Muscle of leg (tissue), 16 donors: ENCODE measurements at places on chromosomes 1 and 21. TPM values are rescaled to one million over a fixed set of nuclear protein-coding genes. Genes with fewer than 3 reads are reported as not detected.

- DNase-seq: no peak
Observed at GRCh38 chr1:169027607-169028320, 78.7 kb upstream of the ATP1B1 start.

DNA sequence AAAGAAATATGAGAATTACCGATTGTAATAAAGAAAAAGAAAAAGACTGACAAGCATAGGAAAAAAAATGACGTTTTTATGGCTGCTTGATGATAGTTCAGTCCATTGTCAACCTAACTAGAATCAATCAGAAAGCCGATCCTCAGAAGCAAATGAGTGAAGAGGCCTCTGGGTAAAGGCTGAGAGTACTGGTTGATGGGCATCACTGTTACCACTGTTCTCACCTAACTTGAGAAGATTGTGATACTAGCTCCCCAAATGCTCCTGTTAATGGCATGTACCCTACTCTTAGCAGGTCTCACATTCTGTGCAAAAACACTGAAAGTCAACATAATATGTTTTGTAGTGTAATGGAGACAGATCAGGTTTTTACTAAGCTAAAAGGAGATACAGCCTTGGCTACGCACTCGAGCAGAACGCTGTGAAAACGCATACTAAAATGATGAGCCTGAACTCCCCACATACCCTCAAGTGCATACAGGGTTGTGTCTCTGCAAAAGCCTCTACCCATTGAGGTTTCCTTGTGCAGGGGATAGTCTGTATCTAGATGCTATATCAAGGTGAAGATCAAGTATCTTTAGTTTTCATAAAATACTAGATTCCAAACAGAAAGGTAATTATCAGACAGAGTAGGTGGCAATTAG is 554.6 kb downstream of the SMYD3 start:
- DNase-seq: no peak

TSTD1 gene
- 28.8 TPM for total RNA-seq

DNA sequence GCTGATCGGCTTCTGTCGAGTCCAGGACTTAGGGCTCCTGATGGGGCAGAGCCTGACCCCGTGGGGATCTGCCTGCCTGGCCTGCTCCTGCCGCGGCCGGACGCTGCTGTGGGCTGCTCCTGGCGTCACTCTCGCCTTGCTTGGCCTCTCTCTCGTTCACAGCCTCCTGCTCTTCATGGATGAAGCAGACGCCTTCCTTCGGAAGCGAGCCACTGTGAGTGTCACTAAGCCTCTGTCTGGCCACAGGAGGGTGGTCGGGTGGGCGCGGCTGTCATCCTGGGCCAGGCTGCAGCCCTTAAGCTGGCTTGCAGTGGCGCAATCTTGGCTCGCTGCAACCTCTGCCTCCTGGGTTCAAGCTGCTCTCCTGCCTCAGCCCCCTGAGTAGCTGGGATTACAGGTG is 16.1 kb downstream of the ATAD3B start:
- DNase-seq: no peak

GRCh38 chr1:14616632-14617396 is 18.3 kb downstream of the KAZN start:
- no peak for DNase-seq

GRCh38 chr1:113676524-113676923 is 82.8 kb downstream of the PHTF1 start:
- no peak for DNase-seq

DNA sequence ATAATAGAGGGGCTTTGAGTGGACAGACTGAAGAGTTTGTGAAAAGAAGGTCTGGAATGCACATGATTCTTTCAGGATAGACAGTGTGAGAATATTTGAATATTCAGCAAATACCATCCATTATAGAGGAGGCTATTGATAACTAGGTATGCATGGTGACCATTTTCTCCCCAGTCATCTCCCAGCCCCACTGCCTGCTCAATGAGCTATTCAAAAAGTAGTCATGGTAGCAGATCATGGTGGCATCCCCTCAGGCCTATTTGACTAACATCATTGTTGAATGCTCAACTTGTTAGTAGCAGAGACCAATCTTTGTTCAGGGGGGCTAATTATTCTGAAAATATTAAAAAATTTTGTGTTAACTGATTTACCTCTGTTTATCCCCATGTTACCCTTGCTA is 311.6 kb downstream of the S1PR1 start:
- DNase-seq: no peak

DNA sequence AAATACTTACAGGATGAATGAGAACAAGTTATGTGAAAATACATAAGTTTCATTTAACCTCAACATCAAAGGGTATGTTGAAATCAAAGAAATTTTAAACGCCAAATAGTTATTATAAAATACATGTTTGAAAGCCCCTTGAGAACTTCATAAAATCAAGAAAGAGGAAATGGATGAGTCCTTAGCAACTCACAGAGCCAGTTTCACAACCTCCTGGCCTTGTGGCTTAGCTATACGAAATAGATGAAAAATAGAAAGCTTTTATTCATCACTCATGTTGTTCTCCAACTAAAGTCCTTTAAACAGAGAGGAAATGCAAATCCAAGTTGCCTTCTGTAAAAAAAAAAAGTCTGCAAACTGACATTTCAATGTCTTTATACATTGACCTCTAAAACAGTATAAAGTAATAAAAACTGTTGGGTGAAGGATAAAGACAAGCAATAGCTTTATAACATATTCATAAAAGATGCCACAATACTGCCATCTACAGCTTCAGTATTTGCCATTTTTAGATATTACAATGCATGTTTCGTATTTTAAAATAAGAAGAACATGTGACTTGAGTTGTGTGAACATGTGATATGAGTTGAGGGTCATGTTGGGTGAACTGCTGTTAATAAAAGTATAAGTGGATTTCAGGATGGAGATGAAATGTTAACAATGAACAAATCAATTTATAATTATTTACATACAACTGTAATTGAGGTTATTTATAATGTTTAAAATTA is 847.8 kb downstream of the MRPL39 start:
- peak; percentile 19 for DNase-seq

- DNase-seq: peak; percentile 86
Observed at GRCh38 chr1:172041742-172042141, 200.4 kb downstream of the DNM3 start.

- DNase-seq: no peak
Observed at GRCh38 chr1:61961009-61961408, 218.7 kb downstream of the PATJ start.

GRCh38 chr1:102100666-102101065 is 103.9 kb upstream of the OLFM3 start:
- no peak for DNase-seq

DNA sequence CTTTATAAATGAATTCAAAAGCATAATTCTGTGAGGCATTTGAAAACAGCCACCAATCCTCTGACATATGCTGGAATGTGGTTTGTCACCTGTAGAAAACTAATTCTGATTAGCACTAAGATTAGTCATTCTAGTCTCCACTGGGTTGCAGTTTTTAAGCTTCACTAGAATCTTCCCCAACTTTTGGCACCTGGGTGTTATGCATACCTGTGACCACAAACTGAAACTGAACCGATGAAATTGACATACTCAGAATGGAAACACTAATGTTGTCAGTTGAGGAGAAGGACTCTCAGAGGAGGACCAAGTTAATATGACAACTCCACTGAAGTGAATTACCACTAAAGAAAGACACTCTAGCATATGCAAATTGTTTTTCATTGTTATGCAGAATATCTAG is 285.8 kb upstream of the NEGR1 start:
- no peak for DNase-seq

GRCh38 chr1:6723621-6724428 is 22.2 kb upstream of the DNAJC11 start:
- DNase-seq: no peak

DNA sequence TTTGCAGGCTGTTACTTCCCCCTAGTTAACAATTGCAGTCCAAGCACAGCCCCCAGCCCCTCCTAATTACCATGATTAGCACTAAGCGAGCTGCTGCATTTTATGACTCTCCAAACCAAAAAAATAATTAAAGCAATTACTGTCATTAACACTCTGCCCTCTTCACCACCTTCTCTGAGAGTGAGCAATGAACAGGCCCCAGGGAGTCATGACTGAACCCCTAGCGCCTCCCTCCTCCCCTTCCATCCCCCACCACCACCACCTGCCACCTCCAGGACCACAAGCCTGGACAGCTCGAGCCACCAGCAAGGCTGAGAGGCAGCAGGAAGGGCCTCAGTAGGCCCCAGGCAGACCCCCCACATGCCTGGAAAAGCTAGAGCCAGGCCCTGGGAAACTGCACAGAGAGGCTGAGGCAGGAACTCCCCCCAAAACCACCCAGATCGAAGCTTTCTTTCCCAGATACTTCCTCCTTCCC is 35.5 kb upstream of the ZC3H12A start:
- no peak for DNase-seq
